ENCODE measurements at places on chromosomes 1 and 21.

- no peak for DNase-seq
These were observed 43.4 kb downstream of the LDLRAD2 start for GRCh38 chr1:21855257-21856096.

DNA sequence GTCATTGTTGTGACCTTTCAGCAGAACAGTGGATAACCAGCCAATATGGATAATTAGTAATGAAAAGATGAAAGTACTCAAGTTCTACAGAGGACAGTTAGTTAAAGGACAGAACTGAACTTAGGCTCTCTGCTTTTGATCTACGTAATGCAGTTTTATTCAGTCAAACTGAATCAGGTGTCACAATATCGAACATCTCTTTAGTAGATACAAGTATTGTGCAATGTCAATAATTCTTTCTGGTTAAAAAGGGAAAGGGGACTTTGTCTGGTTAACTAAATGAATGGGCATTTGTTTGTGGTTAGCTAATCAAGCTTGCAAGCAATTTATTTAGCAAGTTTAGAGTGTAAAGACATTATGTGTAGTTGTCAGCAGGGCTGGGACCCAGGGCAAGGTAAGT is 562.2 kb upstream of the PTBP2 start:
- DNase-seq: no peak

DNA sequence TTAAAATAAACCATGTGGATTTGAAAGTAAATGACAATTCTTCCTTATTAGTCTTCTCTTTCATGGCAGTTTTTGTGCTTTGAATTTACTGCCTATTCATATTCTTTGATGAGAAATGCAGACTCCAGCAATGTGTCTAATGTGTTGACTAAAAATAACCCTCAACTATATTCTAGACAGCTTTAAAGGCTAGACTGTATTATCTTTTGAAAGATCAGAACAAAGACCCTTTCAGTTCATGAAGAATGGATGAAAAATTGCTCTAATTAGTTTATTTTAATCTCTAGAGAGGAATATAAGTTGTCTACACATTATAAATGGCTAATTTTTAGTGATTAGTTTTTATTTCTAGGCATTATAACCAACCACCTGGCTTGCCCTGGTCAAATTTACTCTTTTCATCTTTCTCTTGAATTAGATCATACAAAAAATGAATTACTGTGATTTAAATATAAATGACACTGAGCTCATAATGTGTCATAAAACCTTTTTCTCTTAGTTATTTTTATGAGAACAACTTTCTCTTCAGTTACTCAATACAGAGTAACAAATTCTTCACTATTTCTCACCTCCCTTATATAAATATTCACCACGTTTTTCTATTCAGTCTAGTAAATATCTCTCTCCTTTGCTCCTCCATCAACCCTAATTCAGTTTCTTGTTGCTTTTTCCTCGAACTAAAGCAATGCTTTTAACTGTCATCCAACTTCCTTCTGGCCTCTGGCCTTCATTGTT is 428.5 kb upstream of the TMPRSS15 start:
- no peak for DNase-seq

GRCh38 chr1:41802532-41803501 is 115.9 kb downstream of the HIVEP3 start:
- DNase-seq: peak; percentile 72

DNA sequence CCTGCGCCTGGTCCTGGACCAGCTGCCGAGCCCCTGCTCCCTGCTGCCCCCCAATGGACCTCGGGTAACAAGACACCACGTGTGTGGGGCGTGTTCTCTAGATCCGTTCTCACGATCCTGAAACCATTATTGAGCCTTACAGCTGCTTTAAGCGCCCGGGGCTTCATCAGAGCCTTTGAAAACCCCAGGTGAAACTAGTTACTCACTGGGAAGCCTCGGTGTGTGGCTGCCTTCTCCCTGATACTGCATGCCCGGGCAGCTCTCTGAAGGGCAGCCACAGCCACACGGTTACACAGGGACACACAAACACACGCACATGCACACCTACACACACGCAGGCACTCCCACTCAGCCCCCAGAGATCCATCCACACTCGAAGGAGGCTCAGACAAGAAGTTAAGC is 5.3 kb downstream of the HES2 start:
- DNase-seq: no peak

- DNase-seq: no peak
These were observed 172.9 kb upstream of the HOOK1 start for GRCh38 chr1:59641836-59642235.
